ENCODE measurements at places on chromosomes 1 and 21.

DNA sequence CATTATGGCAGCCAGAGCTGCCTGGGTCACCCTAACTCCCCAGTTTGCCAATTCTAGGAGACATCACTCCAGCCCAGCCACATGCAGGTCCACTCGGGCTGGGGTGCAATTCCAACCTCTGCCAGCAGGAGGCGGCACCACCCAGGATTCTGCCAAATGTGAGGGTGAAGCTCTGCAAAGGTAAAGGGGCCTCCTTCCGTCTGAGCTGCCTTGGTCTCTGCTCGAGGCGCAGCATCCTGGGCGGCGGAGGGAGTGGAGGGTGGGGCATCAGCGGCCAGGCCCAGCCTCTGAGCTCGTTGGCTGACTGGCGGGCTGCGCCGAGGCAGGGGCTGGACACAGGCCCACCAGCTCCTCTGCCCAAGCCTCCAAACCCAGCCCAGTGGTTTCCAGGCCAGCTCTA is 63.8 kb downstream of the ARHGEF16 start:
- DNase-seq: no peak

DNA sequence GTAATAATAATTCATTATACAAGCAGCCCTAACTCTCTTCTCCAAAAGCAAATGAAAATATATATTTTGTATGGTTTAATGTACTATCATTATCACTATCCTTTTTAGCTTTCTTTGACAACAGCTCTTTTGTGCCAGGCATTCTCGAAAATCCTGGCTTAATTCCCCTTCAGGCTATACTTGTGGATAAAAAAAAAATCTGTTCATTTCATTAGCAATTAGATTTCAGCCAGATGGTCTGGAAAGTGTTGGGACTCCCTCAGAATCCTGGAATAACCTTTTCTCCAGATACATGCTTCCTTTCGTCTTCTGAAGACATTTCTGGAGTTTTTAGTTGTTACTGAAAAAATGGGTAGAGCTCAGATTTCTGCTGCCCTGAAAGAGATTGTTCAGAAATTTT is 83.4 kb upstream of the PLPPR4 start:
- DNase-seq: no peak

DNA sequence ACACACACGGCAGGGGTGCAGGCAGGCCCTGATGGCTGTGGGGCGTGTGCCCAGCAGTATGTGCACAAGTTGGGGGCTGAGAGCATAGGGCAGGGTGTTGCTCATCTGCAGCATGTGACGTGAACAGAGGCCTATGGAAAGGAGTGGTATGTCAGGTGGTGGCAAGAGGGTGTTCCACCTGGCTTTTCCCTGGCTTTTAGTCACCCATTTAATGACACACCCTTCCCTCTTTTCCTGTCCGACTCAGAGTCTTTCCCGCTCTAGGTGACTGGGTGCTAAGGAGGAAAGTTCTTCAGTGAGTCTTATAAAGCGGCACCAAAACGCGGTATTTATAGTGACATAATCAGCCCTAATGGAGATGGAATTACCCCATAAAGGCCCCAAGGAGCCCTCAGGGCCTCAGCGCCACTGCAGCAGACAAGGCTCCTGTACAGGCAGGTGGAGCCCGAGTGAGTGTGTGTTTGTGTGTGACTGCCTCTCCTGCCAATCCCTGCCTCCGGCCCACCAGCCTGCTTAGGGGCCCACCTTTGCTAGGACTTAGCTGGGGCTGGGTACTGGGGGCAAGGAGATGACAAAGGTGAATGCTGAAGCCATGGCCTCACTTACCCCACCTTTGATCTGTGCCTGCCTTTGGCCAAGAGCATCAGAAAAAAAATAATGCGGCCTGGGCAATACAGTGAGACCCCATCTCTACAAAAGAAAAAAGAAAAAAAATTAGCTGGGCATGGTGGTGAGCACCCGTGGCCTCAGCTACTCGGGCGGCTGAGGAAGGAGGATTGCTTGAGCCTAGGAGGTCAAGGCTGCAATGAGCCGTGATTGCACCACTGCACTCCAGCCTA is 3.3 kb upstream of the EPHA2 start:
- no peak for DNase-seq

DNA sequence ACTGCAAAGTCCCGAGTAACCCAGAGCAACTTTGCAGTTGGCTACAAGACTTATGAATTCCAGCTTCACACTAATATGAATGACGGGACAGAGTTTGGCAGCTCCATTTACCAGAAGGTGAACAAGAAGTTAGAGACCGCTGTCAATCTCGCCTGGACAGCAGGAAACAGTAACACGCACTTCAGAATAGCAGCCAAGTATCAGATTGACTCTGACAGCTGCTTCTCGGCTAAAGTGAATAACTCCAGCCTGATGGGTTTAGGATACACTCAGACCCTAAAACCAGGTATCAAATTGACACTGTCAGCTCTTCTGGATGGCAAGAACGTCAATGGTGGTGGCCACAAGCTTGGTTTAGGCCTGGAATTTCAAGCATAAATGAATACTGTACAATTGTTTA is 66.8 kb downstream of the ACBD6 start:
- DNase-seq: no peak

- DNase-seq: no peak
Measured at GRCh38 chr1:32051706-32052105, 21.0 kb upstream of the TMEM39B start.

- no peak for DNase-seq
Measured at GRCh38 chr1:99680270-99680669, 34.4 kb downstream of the PALMD start.

GRCh38 chr1:156238248-156238647 is 3.7 kb upstream of the BGLAP start:
- DNase-seq: no peak

DNA sequence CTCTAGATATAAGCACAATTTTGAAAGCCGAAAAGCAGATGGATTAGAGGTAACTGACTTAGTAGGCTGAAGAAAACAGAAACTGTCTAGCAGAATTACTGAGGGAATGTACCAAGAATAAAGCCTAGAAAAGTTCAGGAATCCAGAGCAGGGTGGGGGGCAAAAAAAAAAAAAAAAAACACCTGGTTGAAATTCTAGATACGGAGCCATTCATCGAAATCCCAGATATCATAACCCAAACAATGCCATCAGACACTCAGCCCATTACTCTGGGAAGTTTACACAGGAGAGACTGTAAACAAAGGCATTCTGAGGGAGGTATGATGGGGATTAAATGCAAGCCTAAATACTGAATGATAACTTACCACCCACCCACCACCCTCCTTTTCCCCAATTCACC is 45.6 kb downstream of the ENAH start:
- no peak for DNase-seq

All from stimulated activated CD4-positive, alpha-beta T cell treated with anti-CD3 and anti-CD28 coated beads, Interleukin-4, amount 100 ng/mL, for 4 hours (primary cell).